ENCODE measurements at places on chromosomes 12 and 14. TPM values are rescaled to one million over a fixed set of nuclear protein-coding genes. Genes with fewer than 3 reads are reported as not detected.

DNA sequence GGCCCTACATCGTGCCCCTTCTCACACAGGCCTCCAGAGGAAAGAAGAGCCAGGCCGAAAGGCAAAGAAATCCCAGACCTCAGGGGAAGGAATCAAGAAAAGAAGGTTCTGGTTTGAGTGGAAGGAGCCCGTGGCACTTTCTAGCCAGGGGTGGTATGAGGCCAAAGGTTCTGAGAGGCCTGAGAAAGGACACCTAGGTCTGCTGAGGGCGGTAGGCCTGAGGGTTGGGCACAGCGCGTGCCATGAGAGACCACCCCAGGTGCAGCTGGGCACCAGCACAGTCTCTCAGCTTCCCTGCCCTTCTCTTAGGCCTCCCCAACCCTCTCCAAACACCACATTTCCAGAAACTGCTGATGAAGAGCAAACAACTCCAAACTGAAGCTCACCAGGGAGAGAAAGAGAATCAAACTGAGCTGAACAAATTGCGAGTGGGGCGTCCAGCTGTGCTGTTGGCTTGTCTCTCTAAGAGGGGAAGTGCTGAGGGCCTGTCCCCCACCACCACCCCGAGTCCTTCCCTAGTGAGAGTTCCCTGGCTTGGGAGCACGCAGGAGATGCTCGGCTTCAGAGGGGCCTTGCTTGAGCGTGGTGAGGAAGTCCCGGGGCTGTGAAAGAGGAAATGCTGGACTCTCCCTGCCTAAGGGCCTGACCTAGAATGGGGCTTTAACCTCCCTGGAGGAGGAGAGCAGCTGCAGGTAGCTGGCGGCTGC is 184.8 kb downstream of the ZFP36L1 start:
- DNase-seq = no peak

GRCh38 chr12:72075401-72075800 is 136.8 kb downstream of the TPH2 start:
- no peak for DNase-seq

DNA sequence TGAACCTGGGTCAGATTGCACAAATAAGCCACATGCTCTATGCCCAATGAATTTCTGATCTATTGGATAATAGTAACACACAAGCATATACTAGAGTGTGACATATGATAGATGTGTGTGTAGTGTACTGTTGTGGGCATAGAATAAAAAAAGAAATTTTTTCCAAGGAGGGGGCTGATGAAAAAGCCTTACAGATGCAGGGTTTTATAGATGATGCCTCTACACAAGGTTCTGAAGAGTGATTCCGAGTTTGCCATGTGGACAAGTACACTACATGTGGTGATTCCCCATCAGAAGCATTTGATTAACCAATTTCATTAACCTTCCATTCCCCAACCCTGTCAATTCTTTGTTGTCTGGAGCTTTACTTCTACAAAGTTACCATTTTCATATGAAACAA is 45.3 kb downstream of the CPM start:
- DNase-seq = no peak

Gene TAS2R19
- total RNA-seq = 4.3 TPM

GRCh38 chr12:25997201-25997963 is 38.9 kb downstream of the RASSF8 start:
- DNase-seq = no peak

DNA sequence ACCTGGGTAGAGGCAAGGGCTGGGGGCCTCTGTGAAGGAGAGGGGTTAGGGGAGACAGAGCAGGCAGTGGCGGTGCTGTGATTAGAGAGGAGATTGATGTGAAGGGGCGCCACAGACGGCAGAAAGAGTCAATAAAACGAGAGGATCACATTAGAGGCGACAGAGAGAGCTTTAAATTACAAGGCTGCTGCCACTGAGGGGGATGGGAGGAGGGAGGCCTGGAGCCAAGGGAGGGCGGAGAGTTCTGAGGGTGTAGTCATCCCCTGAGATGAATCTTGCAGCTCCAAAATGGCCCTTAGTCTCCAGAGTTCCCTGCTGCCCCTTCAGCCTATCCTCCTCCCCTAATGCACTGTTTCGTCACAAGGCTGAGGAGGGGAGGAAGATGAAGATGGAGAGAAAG is 12.8 kb downstream of the ZFHX2 start:
- peak; percentile 83 for DNase-seq

GRCh38 chr14:86055512-86056075 is 525.6 kb downstream of the FLRT2 start:
- no peak for DNase-seq

Gene PIWIL1
- not detected for total RNA-seq

Gene KRT71
- not detected for total RNA-seq

DNA sequence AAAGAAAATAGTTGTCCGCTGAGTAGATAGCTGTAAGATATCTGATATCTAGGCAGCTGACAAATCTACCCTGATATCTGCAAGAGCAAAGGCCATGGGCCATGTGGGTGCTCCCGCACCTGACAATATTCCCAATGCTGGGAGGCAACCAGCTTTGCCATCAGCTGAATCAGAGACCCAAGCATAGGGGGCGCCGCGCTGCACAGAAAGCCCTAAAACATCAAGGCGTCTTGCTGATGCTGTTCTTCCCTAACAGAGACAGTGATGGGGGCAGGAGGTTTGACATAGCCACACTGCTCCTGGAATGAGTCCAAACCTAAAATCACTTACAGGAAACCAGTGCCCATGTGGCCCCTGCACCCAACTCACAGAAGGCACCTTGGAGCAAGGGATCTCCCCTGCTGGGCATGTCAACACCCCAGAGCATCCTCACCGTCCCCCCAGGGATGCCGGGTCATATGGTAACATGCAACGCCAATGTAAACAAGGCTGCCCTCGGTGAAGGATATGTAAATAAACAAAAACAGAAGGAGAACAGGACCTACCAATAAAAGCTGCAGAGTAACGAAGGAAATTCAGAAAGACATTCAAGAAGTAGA is 199.5 kb downstream of the TMEM132D start:
- DNase-seq = no peak
